ENCODE measurements at places on chromosomes 11 and 22.

- DNase-seq = no peak
Measured at GRCh38 chr11:73323464-73323863, 15.4 kb downstream of the ARHGEF17 start.

- no peak for DNase-seq
Measured at GRCh38 chr11:17275400-17276235, 921 bp upstream of the NUCB2 start.

- no peak for DNase-seq
Measured at GRCh38 chr11:77377734-77378133, 76.2 kb upstream of the GDPD4 start.

GRCh38 chr22:22408731-22409696, 99.5 kb downstream of the ZNF280B start:
- peak; percentile 37 for DNase-seq

- DNase-seq = no peak
Measured at GRCh38 chr22:32652645-32653270, 148.7 kb upstream of the TIMP3 start.

GRCh38 chr11:69253028-69253427, 40.9 kb upstream of the MYEOV start:
- no peak for DNase-seq

DNA sequence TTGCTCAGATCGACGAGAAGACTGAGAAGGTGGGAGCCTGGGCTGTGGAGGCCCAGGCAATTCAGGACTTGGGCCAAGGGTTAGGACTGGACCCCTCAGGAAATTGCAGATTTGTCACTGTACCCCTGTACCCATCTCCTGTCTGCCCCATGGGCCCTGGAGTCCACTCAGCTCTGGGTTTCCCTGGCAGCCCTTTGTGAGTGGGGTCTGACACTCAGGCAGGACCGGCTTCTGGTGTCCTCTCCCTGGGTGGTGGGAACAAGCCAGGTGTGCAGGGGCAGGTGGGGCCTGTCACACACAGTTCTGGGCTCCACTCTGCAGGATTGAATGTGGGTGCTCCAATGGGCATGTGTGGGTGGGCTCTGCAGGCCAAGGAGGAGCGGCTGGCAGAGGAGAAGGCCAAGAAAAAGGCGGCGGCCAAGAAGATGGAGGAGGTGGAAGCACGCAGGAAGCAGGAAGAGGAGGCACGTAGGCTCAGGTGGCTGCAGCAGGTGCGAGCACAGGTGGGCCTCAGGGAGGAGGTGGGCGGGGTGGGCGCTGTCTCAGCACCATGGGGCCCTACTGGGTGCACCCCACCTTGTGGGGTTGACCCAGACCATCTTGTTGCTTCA, 21.6 kb downstream of the INCENP start:
- DNase-seq = no peak

DNA sequence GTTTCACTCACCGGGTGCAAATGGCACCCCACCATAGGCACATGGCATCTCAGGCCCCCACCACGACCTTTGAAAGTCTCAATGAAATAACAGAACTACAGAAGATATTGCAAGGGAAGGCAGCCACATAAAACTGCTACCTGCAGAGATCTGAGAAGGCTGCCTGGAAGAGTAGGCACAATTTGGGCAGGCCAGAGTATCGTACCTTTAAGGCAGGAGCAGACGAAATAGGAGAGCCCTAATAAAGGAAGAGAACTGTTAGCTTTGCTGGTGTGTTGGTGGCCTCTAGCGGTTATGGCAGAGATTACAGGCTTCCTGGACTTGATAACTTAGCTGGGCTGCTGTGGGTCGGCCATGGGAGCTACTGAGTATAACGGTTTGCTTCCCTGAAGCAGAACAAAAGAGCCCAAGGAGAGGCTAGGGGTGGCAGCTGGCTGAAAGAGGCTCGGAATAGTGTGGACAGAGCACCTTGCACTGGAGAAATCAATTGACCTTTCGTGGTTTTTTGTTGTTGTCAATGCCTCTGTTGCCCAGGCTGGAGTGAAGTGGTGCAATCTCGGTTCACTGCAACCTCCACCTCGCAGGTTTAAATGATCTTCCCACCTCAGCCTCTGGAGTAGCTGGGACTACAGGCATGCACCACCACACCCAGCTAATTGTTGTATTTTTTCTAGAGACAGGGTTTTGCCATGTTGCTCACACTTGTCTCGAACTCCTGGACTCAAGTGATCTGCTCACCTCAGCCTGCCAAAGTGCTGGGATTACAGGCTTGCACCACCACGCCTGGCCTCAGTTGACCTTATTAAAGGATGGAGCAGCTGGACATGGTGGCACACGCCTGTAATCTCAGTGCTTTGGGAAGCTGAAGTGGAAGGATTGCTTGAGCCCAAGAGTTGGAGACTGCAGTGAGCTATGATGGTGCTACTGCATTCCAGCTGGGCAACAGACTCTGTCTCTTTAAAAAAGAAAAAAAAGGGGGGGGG, 4.8 kb downstream of the SDF2L1 start:
- peak; percentile 88 for DNase-seq

GRCh38 chr22:24156913-24157821, 24.1 kb upstream of the SUSD2 start:
- peak; percentile 74 for DNase-seq

DNA sequence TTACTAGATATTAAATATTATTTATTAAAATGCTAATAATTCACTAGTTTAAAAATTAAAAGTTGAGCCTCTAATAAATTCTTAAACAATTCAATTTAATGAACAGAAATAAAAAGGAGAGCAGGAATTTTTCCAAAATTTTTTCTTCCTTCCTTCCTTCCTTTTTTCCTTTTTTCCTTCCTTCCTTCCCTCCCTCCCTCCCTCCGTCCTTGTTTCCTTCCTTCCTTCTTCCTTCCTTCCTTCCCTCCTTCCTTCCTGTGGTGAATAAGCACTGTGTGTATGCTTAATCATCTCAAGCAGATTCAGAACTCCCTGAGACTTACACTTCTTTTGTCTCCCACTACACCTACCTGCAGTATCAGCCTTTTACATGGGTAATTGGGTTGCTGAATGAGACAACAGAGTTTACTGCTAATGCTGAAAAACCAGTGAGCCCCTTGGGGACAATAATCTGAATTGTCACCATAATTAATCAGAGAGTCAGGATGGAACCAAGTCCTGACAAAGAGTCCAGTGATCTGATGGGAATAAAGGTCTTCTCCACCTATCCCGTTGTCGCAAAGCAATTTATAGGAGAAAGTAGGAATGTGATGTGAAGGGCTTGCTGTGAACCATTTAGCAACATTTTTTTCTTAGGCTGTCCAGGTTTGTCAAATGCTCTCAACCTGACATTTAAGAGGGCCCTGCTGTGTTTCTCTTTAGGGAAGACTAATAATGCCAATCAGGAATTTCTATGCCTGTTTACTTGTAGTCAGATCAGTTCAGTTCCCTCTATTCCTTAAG, 58.1 kb upstream of the CEP295 start:
- DNase-seq = no peak

GRCh38 chr11:44379141-44380008, 69.4 kb upstream of the ALX4 start:
- no peak for DNase-seq

Data from left kidney (tissue), 8 donors.